ENCODE measurements at places on chromosomes 5 and 9.

- DNase-seq, result no peak
Measured at GRCh38 chr5:107289030-107289714, 381.6 kb downstream of the EFNA5 start.

DNA sequence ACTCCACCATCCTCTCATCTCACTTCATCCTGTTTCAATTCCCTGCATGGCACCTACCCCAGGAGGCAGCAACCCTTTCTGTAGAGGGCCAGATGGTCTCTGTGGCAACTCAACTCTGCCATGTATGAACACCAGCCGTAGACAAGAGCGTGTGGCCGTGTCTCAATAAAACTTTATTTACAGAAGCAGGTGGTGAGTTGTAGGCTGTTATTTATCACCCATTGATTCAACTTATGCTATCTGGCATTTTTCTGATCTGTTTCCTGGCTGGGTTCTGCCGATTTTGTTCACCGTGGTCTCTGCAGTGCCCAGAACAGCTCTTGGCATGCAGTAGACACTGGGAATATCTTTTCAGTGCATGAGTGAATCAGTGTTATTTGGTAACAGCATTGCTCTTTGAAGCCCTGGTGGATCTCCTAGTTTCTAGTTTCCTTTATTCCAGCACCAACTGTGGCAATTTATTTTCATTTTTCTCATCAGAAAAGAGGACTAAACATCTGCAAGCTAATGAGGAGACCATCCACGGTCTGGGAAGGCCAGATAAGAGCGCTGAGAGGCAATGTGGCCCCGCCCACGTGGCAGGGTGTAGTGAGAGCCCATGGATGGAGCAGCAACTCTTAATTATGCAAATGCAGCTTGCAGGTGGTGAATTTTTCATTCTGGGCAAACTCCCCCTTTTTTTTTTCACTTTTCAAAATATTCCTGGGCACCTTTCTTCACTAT is 77.9 kb downstream of the CTSL start:
- no peak for DNase-seq

DNA sequence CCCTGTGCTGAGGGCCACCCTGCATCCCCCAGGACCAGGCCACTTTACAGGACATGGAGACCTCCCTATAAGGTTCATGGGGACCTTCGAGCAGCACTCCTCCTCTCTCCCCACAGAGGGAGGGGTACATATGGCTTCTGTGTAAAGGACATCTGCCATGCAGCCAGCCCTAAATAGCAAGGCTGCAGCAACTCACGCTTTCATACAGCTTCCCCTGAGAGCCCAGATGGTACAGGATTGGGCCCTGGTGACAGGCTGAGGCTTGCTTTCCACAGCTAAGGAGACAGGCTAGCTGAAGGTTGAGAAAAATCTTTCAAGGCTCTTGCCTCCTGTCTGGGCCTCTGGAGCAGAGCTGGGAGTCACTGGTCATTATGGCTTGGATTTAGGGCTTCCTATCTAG is 147.0 kb upstream of the ZNF366 start:
- DNase-seq, result no peak

- DNase-seq, result no peak
Measured at GRCh38 chr9:128716581-128717254, 7.2 kb downstream of the ZDHHC12 start.
